ENCODE measurements at places on chromosomes 16 and 17.

GRCh38 chr16:2149630-2150417 lies 1.4 kb downstream of the RAB26 start:
- DNase-seq: no peak

DNA sequence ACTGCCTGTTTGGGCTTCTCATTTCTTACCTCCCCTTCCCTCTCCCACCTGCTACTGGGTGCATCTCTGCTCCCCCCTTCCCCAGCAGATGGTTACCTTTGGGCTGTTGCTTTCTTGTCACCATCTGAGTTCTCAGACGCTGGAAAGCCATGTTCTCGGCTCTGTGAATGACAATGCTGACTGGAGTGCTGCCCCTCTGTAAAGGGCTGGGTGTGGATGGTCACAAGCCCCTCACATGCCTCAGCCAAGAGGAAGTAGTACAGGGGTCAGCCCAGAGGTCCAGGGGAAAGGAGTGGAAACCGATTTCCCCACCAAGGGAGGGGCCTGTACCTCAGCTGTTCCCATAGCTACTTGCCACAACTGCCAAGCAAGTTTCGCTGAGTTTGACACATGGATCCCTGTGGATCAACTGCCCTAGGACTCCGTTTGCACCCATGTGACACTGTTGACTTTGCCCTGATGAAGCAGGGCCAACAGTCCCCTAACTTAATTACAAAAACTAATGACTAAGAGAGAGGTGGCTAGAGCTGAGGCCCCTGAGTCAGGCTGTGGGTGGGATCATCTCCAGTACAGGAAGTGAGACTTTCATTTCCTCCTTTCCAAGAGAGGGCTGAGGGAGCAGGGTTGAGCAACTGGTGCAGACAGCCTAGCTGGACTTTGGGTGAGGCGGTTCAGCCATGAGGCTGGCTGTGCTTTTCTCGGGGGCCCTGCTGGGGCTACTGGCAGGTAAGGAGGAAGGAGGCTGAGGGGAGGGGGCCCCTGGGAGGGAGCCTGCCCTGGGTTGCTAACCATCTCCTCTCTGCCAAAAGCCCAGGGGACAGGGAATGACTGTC lies at the start of gene CD68:
Gene CD68, plus strand, starts transcription at position 638 of the 833 bp plus-strand sequence. Its CDS starts 40 bp downstream, at position 678.
- DNase-seq: peak; percentile 67

- DNase-seq: no peak
Measured at GRCh38 chr17:39666601-39667261, 1.5 kb upstream of the PNMT start.

- DNase-seq: no peak
Measured at GRCh38 chr17:47266782-47267181, 13.2 kb downstream of the ITGB3 start.

- peak; percentile 87 for DNase-seq
Measured at GRCh38 chr16:67993207-67994039, 5.9 kb downstream of the DPEP2 start.

GRCh38 chr16:57977418-57978069 lies 6.6 kb upstream of the CNGB1 start:
- DNase-seq: no peak

DNA sequence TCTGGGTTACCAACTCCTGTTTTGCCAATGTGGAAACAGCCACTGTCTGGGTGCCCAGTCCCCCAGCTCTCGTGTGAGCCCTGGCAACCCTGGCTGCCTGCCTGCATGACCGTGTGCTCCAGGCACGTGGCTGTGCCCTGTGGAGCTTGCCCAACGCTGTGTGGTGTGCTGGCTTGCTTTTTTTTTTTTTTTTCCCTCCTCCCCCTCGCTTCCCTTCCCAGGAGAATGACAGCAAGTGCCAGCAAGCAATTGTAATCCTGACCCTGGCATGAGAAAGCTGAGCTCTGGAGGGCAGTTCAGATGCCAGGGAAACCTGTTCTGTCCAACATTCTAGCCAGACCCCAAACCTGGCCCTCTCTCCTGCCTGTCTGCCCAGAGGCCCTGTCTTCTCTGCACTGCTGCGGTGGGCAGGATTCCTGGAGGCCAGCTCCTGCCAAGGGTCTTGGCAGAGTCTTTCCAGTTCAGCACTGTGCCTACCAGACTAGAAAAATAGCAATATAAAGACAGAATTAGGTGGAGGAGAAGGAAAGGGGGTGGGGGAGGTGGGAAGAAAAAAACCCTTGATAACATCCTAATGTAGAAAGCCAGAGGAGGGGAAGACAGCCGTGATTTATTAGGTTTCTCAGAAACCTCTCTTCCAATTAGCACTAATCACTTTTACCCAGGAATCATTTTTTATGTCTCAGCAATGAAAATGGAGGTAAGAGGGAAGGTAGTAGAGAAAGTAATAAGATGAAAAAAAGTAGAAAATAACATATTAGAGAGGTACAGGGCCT lies 9.0 kb downstream of the HLF start:
- no peak for DNase-seq

DNA sequence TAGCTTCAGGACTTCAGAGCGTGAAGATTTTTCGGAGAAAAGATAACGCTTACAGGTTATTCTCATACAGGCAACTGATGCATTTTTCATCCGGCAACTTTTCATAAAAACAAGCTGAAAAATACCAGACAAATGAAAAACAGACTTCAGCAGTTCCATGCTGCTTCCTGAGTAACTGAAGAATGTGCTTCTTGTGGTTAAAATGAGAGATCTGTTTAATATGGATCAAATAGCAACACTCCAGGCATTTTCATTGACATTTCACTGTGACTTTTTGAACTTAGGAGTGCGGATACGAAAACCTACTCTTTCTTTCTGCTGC lies 705 bp upstream of the PITPNC1 start:
- no peak for DNase-seq

- no peak for DNase-seq
Measured at GRCh38 chr16:1832838-1833454, 5.9 kb downstream of the FAHD1 start.

DNA sequence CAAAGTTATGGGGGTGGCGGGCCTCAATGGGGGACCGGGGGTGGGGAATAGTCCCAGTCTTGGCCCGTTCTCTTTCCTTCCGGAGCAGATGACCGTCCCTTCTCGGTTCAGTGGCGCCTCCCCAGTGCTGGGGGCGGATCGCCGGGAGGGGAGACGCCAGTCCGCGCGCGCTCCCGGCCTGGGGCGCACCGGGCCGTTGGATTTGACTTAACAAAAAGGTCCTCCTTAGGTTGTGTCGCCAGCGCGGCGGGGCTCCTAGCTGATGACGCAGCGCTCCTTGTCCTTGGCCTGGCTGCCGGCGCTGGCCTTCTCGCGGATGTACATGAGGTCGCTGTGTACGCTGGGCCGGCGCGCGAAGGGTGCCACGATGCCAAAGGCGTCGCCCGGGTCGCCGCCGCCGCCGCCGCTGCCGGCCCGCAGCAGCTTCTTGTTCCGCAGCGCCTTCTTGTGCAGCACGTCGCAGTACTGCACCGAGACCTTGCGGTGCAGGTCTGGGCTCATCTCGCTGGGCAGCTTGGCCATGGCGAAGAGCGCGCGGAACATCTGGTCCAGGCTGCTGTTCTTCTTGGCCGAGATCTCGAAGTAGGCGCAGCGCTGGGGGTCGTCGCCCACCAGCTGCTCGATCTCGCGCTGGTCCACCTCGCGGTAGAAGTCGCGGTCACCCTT lies 1.2 kb downstream of the RASD1 start:
- peak; percentile 21 for DNase-seq

DNA sequence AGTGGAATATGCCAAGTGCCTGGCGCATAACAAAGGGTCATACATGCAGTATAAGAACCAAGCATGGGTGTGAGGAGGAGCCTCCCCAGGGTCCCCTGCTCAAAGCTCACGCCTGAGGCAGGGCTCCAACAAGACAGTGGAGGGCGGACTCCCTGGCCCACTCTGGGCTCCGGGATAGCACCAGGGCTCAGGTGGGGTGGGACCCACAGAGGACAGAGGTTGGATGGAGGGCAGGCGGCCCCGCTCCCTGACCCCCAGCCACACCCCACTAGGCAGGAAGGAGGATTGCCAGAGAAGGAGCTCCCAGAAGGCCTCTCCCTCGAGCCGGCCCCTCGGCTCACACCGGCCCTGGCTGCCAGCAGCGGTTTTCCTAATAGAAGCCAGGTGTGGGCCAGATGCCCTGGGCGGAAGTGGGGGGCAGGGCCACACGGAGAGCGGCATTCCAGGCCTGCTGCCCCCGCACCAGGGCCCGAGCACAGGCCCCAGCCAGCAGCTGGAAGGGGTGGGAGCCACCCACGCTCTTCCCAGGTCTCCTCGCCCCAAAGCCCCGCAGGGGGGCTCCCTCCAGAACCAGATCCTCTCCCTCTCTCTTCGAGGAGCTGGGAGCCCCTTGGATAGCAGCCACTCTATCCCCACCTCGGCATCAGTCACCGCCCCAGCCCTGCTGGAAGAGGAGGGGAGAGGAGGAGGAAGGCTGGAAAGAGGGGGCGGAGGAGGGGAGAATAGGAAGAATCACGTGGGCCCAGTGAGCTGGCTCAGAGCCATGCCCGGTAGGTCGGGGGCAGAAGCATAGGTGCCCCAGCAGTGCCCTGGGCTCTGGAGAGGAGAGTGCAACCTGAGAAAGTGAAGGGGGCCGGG lies 21.0 kb downstream of the VASN start:
- DNase-seq: no peak

GRCh38 chr17:12627177-12627629 lies 38.5 kb upstream of the MYOCD start:
- DNase-seq: no peak

DNA sequence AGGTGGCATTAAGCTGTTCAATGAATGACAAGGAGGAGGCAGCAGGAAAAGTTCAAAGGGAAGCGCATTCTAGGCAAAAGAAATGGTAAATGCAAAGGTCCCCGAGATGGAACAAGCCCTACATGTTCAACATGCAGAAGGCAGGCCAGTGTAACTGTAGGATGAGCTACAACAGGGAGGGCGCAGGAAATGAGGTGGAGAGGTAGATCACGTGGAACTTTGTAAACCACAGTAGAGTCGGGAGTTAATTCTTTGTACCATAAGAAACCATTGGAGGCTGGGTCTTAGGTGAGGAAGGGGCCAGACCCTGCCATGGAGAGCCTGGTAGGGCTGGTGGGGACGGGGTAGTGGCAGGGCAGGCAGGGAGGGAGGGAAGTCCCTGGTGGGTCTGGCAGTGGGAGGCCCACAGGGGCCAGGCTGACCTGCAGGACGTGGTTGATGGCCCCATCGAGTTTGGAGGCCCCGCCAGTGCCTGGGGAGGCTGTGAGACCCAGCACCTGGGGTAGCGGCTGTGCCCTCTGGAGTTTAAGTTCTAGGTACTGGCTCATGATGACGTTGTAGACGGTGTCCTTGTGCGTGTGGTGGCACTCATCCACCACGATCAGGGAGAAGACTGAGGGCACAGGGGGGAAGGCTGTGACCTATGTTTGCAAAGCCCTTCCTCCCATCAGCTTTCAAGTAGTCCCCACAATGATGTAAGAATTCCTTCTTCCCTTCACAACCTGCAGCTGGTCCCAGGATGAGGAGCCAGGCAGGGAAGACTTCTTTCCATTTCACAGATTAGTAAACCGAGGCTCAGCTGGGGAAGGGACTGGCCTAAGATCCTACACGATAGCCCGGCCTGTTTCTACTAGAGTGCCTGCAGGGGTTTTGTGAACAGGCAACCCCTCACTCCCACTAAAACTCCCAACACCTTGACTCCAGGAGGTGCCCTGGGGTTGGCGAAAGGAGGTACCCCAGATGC lies 1.9 kb downstream of the DHX58 start:
- DNase-seq: peak; percentile 15

GRCh38 chr17:59825533-59826322 lies 67.0 kb downstream of the TUBD1 start:
- no peak for DNase-seq

DNA sequence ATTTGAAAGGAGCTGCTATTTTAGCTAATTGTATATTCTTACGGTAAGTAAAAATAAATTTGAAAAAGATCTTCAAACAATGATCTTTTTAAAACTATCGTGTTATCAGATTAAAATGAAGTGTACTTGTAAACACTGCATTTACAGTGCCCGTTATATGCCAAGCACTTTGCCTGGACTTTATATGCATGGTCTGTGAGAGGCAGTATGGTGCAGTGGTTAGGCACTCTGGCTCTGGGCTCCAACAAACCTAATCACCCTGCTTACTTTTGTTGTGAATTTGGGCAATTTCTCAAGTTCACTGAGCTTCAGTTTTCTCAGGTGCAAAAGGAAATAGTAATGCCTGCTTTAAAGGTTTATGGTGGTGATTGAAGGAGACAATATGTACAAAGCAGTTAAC lies 1.4 kb downstream of the PMP22 start:
- no peak for DNase-seq

- DNase-seq: no peak
Measured at GRCh38 chr16:14139872-14140271, 68.8 kb downstream of the MRTFB start.

DNA sequence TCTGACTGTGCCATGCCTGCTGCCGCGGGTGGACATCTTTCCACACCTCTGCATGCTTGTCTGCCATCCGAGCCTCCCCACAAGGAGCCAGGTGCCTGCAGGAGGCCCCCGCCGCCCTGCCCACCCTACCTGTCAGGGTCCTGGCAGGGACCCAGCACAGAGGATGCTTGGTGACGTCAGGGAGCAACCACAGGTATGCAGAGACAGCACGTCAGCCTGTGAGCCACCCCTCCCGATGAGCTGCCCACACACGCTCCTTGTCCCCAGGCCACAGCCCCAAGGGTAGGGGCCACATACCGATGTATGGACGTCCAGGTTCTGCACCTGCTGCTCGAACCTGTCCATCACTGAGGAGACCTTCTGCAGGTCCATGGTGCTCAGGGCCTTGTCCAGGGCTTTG lies 10.6 kb downstream of the CHMP1A start:
- DNase-seq: no peak

- DNase-seq: no peak
Measured at GRCh38 chr17:78374631-78375274, 3.7 kb upstream of the PGS1 start.

GRCh38 chr17:72599891-72600290 lies 479.1 kb downstream of the SOX9 start:
- no peak for DNase-seq

- DNase-seq: no peak
Measured at GRCh38 chr16:70432723-70433457, 6.0 kb downstream of the ST3GAL2 start.

DNA sequence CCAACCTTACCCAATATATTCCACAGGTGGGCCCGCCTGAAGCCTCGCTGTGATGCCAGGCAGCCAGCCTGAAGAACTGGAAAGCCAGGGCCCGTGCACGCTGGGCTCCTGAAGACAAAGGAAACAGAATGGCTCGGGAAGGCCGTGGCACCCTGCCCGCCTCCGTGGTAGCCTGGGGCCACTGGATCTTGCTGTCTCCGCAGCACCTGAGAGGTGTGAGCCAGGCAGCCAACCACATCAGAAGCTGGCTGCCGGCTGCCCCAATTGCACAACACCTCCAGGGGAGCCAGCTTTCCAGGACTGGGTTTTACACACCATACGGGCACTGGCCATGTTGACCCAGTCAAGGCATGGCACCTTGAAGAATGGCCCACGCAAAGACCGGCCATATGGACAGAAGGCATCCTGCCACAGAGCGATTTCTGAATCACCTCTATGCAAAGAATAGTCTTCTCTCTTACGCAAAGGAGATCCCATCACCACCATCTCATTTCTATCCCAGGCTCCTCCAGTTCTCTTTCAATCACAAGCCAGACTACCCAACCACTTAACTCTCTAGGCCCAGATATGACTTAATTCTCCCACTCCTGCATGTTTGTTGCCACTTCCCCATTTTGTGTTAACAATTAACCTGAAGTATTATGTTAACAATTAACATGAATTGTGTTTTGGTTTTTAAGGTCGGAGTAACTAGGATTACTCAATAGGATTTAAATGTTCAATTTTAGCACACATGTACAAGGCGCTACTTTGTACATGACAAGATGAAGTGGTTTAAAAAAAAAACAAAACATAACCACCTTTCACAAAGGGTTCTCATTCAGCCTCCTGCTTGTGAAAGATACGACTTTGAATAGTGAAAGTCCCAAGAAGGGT lies 32.1 kb downstream of the ZFHX3 start:
- no peak for DNase-seq

- DNase-seq: no peak
Measured at GRCh38 chr17:7440834-7441195, 1.5 kb downstream of the FGF11 start.

All from CD4-positive, alpha-beta T cell treated with Interleukin-6 for 4 hours (primary cell).